Left cardiac atrium (tissue), 4 donors: ENCODE measurements at places on chromosomes 1 and 21. TPM values are rescaled to one million over a fixed set of nuclear protein-coding genes. Genes with fewer than 3 reads are reported as not detected.
A peak's percentile ranks its signal among the peaks of the same experiment; 100 is the strongest.

- no peak for DNase-seq
Measured at GRCh38 chr1:182953826-182954225, 860 bp upstream of the SHCBP1L start.

- no peak for DNase-seq
Measured at GRCh38 chr1:201270616-201271390, 12.5 kb upstream of the PKP1 start.

Gene PCSK9
- not detected for total RNA-seq

- peak; percentile 28 for DNase-seq
Measured at GRCh38 chr1:186212568-186213224, 162.4 kb downstream of the TPR start.

- DNase-seq = no peak
Measured at GRCh38 chr1:108503062-108503733, 53.1 kb downstream of the NBPF6 start.

GRCh38 chr1:233269656-233270055 lies 25.9 kb downstream of the PCNX2 start:
- DNase-seq = no peak

Gene PTPN7
- total RNA-seq = 1.3 TPM

Gene DNASE2B
- total RNA-seq = not detected

GRCh38 chr1:56339093-56339492 lies 240.3 kb downstream of the PLPP3 start:
- no peak for DNase-seq

Gene NTNG1
- 1.2 TPM for total RNA-seq

- DNase-seq = peak; percentile 86
Measured at GRCh38 chr1:225845571-225846259, 35.8 kb downstream of the EPHX1 start.

GRCh38 chr1:62946511-62946910 lies 162.6 kb downstream of the ATG4C start:
- no peak for DNase-seq

GRCh38 chr1:59477867-59478266 lies 181.0 kb downstream of the FGGY start:
- no peak for DNase-seq

- no peak for DNase-seq
Measured at GRCh38 chr1:204670152-204670927, 15.2 kb downstream of the LRRN2 start.

DNA sequence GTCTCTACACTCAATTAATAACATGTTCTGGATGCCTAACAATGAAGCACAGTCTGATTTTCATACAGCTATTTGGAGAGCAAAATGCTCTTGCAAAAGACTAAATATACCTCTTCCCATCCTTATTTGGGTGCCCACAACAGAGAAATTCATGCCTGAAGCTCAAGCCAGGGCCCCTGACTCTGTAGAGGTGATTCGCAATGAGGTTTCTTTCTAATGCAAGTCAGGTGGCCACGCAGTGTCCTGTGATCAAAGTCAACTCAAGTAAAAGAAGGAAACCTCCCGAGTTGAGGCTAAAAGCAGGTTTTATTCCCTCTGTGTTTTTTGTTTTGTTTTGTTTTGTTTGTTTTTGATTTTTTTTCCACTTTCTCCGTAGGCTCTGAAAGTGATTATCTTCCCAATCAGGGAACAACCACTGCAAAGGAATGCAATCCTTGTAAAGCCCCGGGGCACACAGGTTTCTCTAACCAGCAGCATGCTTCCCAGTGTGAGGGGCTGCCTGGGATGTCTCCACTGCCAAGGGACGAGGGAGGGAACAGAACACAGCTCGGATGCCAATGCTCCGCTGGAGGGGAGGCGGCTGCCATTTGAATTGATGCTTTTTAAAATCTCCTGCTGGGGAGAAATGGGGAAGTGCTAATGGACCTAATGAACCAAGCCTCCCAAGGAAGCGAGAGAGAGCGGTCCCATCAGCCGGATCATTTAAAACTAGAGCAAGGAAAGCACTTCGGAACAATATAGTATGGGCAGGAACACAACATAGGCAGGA lies 73.8 kb upstream of the SSX2IP start:
- no peak for DNase-seq

Gene CERS2
- 72.0 TPM for total RNA-seq

DNA sequence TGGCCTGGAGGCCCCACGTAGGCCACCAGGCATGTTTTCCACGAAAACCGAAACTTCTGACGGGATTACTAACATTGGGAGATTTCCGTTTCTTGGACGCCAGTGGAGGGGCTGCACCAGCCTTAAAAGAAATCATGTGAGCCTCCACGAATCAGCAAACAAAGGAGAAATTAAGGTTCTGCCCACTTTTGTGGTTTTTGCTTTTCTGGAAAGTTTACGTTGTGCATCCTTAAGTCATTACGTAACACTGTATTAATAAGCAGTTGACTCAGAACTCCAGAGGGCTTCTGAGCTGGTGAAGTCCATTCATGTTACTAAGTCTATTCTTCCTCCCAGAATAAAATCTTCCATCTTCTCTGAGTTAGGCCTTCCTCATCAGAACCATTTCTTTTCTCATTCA lies 168.5 kb downstream of the PSMG1 start:
- no peak for DNase-seq

- DNase-seq = peak; percentile 74
Measured at GRCh38 chr21:14864211-14865021, 200.4 kb downstream of the NRIP1 start.

- DNase-seq = no peak
Measured at GRCh38 chr1:212450331-212450881, 17.7 kb downstream of the NENF start.

Gene SPRR1B
- total RNA-seq = not detected

- no peak for DNase-seq
Measured at GRCh38 chr1:167564612-167565270, 11.2 kb upstream of the CREG1 start.

DNA sequence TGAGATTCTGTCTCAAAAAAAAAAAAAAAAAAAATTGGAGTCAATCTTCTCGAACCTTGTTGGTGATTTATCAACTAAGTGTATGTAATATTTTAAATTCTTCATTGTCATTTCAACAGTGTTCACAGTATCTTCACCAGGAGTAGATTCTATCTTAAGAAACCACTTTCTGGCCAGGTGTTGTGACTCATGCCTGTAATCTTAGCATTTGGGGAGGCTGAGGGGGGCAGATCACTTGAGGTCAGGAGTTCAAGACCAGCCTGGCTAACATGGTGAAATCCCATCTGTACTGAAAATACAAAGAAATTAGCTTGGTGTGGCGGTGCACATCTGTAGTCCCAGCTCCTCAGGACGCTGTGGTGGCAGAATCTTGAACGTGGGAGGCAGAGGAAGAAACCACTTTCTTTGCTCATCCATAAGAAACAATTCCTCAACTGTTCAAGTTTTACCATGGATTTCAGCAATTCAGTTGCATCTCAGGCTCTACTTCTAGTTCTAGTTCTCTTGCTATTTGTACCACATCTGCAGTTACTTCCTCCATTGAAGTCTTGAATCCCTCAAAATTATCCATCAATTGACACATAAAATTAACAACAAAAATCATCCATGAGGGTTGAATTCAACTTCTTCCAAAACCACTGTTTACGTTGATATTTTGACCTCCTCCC lies 30.4 kb upstream of the EYA3 start:
- no peak for DNase-seq

DNA sequence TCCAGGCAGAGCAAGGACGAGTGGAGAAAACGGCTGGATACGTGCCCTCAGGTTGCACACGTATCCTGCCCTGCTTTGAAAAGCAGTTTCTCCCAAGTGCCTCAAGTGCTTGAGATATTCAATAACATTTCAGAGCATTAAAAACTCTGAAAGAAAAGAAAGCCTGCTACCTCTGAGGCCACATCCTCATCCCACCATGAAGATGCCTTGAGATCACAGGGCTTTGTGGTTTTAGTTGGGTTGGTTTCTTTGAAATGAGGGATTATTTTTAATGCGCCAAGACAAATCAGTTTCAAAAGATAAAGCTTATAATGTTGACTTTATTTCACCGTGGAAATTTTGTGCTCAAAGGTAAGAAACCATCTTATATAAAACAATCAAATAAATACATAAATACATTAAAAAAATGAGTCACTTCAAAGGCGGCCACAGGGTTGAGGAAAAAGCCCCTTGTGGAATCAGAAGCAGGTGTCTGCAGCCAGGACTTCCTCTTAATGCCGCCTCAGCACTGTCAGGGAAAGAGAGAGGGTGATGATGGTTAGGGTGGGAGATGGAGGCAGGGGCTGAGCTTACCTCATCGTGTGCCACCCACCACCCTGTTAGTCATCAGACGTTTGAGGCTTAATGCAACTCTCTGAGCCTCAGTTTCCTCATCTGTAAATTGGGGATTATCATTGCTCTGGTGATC lies 1.4 kb downstream of the NPPB start:
- DNase-seq = no peak

Gene OR13G1
- not detected for total RNA-seq

Gene MYOCOS
- total RNA-seq = not detected

GRCh38 chr1:192630521-192631287 lies 5.2 kb upstream of the RGS13 start:
- no peak for DNase-seq

DNA sequence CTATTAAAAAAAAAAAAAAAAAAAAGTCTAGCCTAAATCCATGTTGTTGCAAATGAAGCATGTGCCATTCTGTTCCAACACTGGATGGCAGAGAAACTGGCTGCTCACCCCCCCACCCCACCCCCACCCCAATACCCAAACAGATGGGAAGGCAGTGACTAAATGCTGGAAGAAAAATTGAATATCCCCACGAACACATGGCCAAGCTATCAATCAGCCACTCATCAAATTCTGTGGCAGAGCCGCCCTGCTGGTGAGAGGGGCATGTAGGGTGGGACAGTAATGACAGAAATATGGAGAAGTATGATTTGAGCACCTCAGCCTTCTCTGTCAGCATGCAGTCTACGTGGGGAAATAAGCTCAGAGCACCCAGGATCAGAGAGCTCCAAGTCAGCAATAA lies 34.1 kb downstream of the OPTC start:
- DNase-seq = no peak

DNA sequence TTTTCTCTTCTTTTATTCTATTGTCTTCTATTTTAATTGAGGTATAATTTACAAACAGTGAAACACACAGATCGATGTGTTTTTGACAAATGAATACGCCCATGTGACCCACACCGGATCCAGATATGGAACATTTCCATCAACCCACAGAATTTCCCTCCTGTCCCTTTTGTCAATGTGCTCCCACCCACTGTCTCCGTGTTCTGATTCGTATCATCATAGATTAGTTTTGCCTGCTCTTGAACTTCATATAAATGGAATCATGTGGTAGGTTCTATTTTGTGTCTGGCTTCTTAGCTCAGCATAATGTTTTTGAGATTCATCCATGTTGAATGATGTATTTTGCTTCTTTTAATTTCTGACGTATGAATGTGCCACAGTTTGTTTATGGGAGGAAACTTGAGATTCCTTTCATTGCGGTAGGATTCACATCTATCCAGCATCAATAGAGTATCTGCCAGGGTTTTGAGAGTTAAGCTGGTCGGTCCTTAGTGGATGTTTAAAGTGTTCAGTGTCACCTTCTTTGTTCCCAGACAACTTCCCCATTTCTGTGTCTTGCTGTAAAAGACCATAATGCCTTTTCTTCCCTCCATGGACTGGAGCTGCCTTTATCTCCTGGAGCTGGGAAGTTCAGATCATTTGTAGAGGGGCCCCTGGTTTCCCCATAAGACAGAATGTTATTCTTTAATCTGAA lies 14.7 kb downstream of the NAV1 start:
- no peak for DNase-seq

Gene GIPC2
- total RNA-seq = 3.1 TPM
